ENCODE measurements at places on chromosomes 5 and 9. TPM values are rescaled to one million over a fixed set of nuclear protein-coding genes. Genes with fewer than 3 reads are reported as not detected.

The GBGT1 gene
- 2.0 TPM for total RNA-seq

The CNTFR gene
- total RNA-seq, result 0.17 TPM

The CDC26 gene
- total RNA-seq, result 42.4 TPM

The GHR gene
- 0.03 TPM for total RNA-seq

The DMGDH gene
- not detected for total RNA-seq

The ANKRD55 gene
- not detected for total RNA-seq

The KLHL9 gene
- 18.5 TPM for total RNA-seq

The NEUROG1 gene
- total RNA-seq, result not detected

The CD72 gene
- 0.16 TPM for total RNA-seq

The DRD1 gene
- total RNA-seq, result 0.13 TPM

The MARCOL gene
- total RNA-seq, result not detected

The ARL14EPL gene
- 0.43 TPM for total RNA-seq

The ADRA1B gene
- 20.4 TPM for total RNA-seq

The TLE1 gene
- total RNA-seq, result 78.6 TPM

The CCL27 gene
- not detected for total RNA-seq

The ANKRA2 gene
- total RNA-seq, result 10.0 TPM

The ATP10B gene
- total RNA-seq, result not detected

The DDX4 gene
- total RNA-seq, result not detected

The CNTLN gene
- total RNA-seq, result 5.6 TPM

The PCSK1 gene
- 0.16 TPM for total RNA-seq

The OR1J2 gene
- not detected for total RNA-seq

The TNC gene
- 0.42 TPM for total RNA-seq

The MRNIP gene
- total RNA-seq, result 17.0 TPM

The PCDHA9 gene
- not detected for total RNA-seq

The CCDC127 gene
- total RNA-seq, result 6.4 TPM

The ESM1 gene
- not detected for total RNA-seq

The PITX1 gene
- 31.1 TPM for total RNA-seq

The ANKRD18B gene
- total RNA-seq, result 4.8 TPM

The IL31RA gene
- 1.3 TPM for total RNA-seq

The ATOX1 gene
- 204 TPM for total RNA-seq

The CPEB4 gene
- total RNA-seq, result 24.8 TPM

The FOXD4L5 gene
- total RNA-seq, result 0.03 TPM

The GDA gene
- 1.2 TPM for total RNA-seq

The PKD2L2 gene
- total RNA-seq, result 0.12 TPM

The APBA1 gene
- total RNA-seq, result 0.16 TPM

The SETD9 gene
- 4.8 TPM for total RNA-seq

The ST8SIA4 gene
- 0.23 TPM for total RNA-seq

The ANKRD20A1 gene
- 0.51 TPM for total RNA-seq

The F12 gene
- total RNA-seq, result 22.1 TPM

The LHX2 gene
- total RNA-seq, result 3.5 TPM

The IL5 gene
- total RNA-seq, result not detected

The PPP1R26 gene
- total RNA-seq, result 15.2 TPM

The LMBRD2 gene
- total RNA-seq, result 1.3 TPM

The RFX3 gene
- total RNA-seq, result 1.8 TPM

The SSBP2 gene
- 12.7 TPM for total RNA-seq

The ORM2 gene
- total RNA-seq, result not detected

The ZNF782 gene
- total RNA-seq, result 2.5 TPM
